Heart left ventricle (tissue), 16 donors: ENCODE measurements at places on chromosomes 13 and 19. TPM values are rescaled to one million over a fixed set of nuclear protein-coding genes. Genes with fewer than 3 reads are reported as not detected.

GRCh38 chr13:73261739-73262216, 203.0 kb downstream of the KLF5 start:
- DNase-seq = no peak

- no peak for DNase-seq
Observed at GRCh38 chr19:42098781-42099180, 22.8 kb downstream of the ZNF574 start.

- no peak for DNase-seq
Observed at GRCh38 chr13:25244123-25244522, 43.2 kb downstream of the MTMR6 start.

DNA sequence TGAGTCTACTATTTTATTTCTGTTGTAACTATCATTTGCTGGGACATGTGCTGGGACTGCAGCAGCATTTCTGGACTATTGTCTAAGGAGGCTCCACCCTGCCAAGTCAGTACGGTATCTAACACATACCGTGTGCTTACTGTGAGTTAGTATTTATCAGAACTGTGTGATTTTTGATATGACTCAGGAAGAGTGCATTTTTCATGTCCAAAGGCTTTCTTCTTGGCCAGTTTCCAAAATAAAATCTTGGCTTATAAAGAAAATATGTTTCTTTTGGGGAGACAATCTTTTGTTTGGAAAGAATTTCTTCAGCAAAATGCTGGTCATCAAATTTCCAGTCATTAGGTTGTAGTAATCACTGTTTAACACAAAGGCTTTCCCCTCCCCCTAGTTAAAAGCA, 11.6 kb downstream of the PARP4 start:
- DNase-seq = no peak

- no peak for DNase-seq
Observed at GRCh38 chr19:47680858-47681332, 32.3 kb upstream of the EHD2 start.

GRCh38 chr13:84606616-84607015, 724.3 kb upstream of the SLITRK1 start:
- no peak for DNase-seq

- no peak for DNase-seq
Observed at GRCh38 chr13:52446265-52446664, 4.2 kb downstream of the VPS36 start.

DNA sequence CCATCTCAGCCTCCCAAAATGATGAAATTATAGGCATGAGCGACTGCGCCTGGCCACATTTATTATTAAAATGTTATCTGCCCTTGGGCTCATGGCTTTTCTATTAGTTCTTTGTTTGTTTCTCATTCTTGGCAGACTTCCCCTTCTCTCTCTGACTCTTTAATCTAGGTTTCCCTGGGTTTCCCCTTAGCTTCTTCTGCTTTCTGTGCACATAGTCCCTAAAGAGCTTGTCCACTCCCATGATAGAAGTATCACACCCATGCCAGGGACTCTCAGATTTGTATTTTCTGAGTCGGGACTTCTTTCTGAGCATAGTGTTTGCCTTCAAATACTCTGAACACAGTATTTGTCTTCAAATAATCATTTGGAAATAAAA, 38.6 kb upstream of the ITM2B start:
- DNase-seq = no peak

GRCh38 chr13:87497426-87497825, 173.7 kb upstream of the SLITRK5 start:
- no peak for DNase-seq

DNA sequence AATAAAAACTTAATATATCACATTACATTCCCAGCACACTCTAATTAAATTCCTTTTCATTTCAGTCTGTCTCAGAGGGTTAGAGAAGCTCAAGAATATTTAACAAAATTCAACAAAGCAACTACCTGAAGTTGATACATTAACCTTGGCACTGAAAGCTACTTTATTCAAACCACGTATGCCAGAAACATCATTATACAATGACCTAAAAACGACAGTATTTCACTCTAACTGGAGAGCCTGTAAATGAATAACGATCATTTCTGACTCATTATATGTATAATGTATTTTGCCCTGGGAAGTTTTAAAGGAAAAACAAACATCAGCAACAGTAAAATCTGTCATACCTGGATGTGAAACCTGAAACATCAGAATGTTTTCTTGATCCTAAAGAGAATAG, 270.1 kb downstream of the SLITRK5 start:
- no peak for DNase-seq

DNA sequence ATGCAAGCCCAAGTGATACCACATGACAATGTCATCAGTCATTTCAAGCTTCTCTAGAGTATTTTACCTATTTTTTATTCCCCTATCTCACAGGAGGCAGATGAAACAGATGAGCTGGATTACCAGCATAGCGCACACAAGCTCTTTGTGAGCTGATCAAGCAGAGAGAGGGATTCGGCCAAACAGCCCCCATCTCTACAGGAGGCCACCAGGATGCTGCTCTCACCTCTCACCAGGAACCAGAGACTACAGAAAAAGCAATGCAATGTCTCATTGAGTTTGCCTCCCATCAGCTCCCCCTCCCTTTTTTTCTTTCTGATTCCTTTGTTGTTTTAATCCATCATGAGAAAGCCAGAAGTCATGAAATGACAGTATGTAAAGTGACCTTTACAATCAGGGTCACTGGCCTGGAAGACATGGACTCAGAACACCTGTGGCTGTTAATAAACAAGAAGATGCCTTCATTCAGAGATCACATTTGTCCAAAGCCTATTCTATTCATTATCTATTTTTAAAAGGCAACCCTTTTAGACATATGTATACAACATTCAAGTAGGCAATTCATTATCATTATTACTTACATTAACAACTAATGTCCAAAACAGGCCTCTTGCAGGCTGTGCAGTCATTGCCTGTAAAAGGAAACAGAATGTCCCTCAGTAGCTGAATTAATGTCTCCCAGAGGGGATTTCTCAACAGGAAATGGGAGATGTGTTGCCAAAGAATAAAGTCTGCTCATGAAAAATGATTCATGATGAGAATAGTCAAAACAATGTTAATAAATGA, 656.6 kb downstream of the TBC1D4 start:
- DNase-seq = peak; percentile 10

The LGALS7B gene
- not detected for polyA plus RNA-seq

The HPN gene
- 0.80 TPM for polyA plus RNA-seq

The CRB3 gene
- not detected for polyA plus RNA-seq
